Effector memory CD8-positive, alpha-beta T cell (primary cell): ENCODE measurements at places on chromosomes 5 and 9.

DNA sequence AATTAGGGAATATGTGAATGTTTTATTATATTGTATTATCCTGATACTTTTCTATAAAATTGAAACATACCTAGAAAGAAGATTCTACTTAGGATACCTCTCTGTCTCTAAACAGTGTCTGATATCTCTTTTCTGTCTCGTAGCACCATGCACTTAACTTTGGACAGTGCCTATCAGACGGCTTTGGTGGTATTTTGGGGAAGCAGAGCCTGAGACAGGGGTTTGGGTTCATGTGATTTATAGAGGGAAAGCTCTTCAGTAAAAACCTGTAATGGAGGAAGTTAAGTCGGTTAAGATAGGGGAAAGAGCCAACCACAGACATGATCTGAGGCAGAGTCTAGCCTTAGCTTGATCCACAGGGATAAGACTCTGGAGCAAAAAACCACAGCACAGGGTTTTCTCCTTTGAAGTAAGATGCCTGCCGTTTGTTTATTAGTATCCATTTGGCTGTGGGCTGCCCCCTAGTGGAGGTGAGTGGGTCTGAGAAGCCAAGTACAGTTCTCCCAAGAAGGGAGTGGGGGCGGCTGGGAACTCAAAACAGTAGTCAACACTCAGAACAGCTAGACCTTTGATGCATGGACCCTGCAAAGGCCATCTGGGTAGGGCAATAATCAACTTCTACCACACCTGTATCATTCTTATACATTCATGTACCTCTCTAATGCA lies 141.2 kb upstream of the ASTN2 start:
- H3K27me3 ChIP-seq = no peaks in the 10 kb centered on the region
- no peaks in the 10 kb centered on the region for H3K36me3 ChIP-seq
- H3K27ac ChIP-seq = no peak overlapping the region
- no peak for DNase-seq
- H3K4me1 ChIP-seq = no peaks in the 10 kb centered on the region

DNA sequence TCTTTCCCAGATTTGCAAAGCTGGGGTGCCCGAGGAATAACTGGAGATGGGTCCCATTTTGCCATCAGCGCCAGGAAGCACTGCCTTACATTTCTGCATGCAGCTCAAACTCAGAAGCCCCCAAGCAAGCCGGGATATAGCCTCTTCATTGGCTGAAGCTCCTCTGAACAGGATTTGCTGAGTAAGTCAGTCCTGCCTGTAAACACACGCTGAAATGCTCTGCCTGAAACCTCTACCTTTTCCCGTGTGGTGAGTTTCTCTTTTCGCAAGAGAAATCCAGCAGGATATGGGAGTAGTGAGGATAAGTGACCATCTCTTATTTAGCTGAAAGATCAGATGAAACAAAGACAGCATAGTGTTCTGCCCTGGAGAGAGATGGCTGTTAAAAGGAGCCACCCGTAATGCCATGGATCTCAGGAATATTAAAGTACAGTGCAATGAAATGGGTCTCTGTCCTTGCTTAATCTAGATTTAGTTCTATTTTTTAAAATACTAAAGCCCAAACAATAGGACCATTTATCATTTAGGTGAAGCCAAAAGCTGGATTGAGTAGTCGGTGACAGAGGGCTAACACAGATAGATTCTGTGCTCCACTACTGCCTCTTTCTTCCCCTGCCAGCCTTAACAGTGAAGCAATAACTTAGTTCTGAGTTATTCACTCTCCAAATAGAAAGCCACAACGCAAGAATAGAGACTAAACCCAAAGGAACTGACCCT lies 177.5 kb upstream of the PPP2R2B start:
- no peak for DNase-seq
- H3K27me3 ChIP-seq = peaks cover 27% of the 10 kb centered on the region
- H3K4me3 ChIP-seq = no peak overlapping the region
- H3K27ac ChIP-seq = no peak overlapping the region
- H3K4me1 ChIP-seq = no peaks in the 10 kb centered on the region
- no peaks in the 10 kb centered on the region for H3K36me3 ChIP-seq

DNA sequence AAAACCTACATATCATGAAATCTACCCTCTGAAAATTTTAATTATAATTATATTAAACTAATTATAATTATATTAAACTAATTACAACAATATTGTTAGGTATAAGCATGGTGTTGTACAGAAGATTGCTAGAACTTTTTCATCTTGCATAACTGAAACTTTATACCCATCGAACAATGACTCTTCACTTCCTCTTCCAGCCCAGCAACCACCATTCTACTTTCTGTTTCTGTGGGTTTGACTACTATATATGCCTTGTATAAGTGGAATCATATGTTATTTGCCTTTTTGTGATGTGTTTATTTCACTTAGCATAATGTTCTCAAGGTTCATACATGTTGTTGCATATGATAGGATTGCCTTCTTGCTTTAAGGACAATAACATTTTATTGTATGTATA lies 274.2 kb upstream of the CCNH start:
- H3K4me3 ChIP-seq = no peak overlapping the region
- DNase-seq = no peak
- H3K27me3 ChIP-seq = no peaks in the 10 kb centered on the region
- no peaks in the 10 kb centered on the region for H3K4me1 ChIP-seq
- H3K36me3 ChIP-seq = no peaks in the 10 kb centered on the region
- no peak overlapping the region for H3K27ac ChIP-seq

DNA sequence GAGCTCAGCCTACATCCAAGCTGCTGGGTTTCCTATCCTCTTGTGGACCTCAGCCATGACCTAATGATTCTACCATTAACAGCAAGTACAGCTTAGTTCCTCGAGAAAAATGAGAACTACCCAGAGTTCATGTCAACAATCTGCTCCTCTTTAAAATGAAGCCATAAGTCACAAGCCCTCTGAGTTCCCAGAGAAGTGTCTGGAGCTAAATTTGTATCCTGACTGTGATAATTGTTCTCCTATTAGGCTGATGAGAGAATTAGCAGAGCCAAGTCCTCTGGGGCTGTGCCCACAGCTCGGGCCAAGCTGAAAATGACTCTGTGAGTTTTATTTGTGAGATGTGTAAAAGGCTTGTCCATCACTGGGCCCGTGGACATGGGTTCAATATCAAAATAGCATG lies 145.1 kb upstream of the SMIM23 start:
- no peak overlapping the region for H3K4me3 ChIP-seq
- peaks cover 47% of the 10 kb centered on the region for H3K27me3 ChIP-seq
- no peaks in the 10 kb centered on the region for H3K4me1 ChIP-seq
- H3K27ac ChIP-seq = no peak overlapping the region
- no peak for DNase-seq

DNA sequence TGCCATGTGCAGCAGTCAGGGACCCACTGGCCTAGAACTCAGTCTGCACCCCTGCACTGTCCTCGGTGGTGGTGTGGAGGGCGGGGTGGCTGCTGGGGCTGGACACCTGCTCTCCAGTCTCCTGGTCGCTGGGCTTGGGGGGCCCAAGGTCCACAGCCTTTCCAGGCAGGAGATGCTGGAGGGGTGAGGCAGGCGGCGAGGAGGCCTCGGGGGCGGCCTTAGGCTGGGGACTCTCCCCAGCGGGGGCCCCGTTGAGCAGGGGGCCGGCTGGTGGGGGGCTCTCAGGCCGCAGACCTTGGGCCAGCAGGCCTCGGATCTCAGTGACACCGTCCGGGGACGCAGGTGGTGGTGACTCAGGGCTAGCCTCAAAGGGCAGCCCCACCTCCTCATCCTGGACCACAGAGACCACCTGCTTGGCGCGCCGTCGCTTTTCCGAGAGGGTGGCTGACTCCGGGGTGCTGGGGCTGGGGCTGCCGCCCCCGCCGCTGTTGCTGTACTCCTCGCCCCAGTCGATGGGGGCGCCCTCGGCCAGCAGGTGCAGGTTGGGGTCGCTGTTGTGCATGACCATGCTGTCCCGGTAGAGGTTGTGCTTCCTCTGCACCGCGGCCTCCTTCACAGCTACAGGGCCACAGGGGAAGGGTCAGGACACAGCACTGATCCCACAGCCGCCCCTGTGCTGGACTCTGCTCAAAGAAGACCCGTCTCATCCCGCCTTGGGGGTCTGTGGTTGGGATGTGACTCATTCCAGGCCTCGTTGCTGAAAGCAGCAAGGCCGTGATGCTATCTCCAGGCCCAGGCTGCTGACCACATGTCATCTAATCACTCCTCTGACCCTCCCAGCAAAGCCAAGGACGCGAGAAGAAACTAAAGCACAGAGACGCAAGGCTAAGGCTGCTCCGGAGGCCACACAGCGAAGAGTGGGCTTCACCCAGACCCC lies 55.8 kb downstream of the LRSAM1 start:
- no peak for DNase-seq
- H3K27ac ChIP-seq = no peak overlapping the region
- H3K4me3 ChIP-seq = no peak overlapping the region
- no peaks in the 10 kb centered on the region for H3K4me1 ChIP-seq
- H3K27me3 ChIP-seq = no peaks in the 10 kb centered on the region
- peaks cover 5% of the 10 kb centered on the region for H3K36me3 ChIP-seq

DNA sequence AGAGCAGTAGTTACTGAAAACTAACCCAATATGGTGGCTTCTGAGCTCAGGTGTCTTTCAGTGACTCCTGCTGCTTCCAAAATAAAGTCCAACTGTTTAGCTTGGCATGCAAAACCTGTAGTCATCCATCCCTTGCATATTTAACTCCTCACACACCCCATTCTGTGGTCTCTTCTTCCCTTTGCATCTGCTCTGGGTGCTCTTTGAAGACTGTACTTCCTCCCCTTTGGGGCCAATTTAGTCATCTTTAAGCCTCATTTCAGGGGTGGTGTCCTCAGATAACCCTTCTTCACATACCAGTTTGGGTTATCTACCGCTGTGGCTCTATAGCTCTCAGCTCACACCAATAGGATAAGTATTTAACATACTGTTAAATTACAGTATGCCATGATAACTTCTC lies 209.9 kb upstream of the DMRT1 start:
- no peak for DNase-seq
- H3K36me3 ChIP-seq = no peaks in the 10 kb centered on the region

- H3K4me3 ChIP-seq = no peak overlapping the region
- H3K27ac ChIP-seq = no peak overlapping the region
- no peaks in the 10 kb centered on the region for H3K36me3 ChIP-seq
- H3K27me3 ChIP-seq = no peaks in the 10 kb centered on the region
- H3K4me1 ChIP-seq = no peaks in the 10 kb centered on the region
- no peak for DNase-seq
Observed at GRCh38 chr5:53984971-53985370, 325.4 kb downstream of the ARL15 start.

DNA sequence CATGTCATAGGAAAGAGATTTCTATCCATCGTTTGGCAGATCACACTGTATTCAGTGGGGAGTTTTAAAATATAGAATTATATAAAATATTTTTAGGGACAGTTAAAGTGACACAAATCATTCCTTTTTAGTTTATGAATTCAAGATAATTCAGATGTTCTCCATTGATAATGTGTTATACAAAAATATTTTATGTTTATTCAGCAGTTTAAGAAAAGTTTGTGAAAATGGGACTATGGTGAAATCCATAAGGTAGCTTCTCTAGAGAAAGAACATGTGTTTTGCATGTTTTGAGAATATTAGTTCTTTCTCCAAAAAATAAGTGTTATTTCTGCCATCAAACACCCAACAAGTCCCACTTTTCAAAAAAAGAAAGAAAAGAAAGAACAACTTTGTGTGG lies 122.9 kb downstream of the EMB start:
- H3K4me1 ChIP-seq = no peaks in the 10 kb centered on the region
- H3K36me3 ChIP-seq = no peaks in the 10 kb centered on the region
- no peak for DNase-seq
- no peak overlapping the region for H3K4me3 ChIP-seq

DNA sequence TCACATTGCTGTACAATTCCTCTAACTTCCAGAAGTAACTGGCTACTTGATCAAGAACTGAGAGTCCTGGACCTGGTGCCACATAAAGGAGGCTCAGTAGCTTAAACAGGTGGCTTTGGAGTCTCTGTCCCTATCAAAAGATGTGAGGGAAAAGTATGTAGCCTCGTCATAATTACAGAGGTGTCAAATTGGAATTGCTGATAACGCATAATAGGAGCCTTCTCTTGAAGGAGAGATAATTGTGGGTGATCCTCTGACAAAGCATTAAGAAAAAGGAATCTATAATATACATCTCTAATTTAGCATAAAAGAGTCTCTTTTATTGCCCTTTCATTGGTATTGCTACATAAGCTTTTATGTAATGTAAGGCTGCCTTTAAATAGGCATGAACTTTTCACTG lies 1246.4 kb upstream of the CDH9 start:
- no peaks in the 10 kb centered on the region for H3K36me3 ChIP-seq
- H3K4me3 ChIP-seq = no peak overlapping the region
- H3K27me3 ChIP-seq = no peaks in the 10 kb centered on the region
- no peaks in the 10 kb centered on the region for H3K4me1 ChIP-seq

DNA sequence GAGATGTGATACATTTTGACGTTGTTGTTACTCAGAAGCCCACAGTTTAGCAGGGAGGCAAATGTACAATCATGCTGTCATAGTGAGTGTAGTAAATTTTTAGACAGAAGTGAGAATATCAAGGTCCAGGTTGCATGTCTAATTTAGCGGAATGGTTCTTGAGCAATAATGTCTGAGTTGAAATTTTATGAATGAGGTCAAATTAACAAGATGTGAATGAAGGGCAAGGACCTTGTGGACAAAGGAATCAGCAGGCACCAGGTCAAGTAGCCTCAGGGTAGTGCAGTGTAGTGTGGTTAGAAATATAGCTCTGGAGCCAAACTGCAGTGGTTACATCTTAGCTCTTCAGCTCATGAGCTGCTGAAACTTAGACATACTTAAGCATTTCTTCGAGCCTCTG lies 36.2 kb downstream of the TNFSF8 start:
- H3K4me3 ChIP-seq = peak overlapping the region; percentile 30
- no peaks in the 10 kb centered on the region for H3K27me3 ChIP-seq
- peaks cover 52% of the 10 kb centered on the region for H3K4me1 ChIP-seq
- no peak for DNase-seq
- peaks cover 3% of the 10 kb centered on the region for H3K36me3 ChIP-seq

DNA sequence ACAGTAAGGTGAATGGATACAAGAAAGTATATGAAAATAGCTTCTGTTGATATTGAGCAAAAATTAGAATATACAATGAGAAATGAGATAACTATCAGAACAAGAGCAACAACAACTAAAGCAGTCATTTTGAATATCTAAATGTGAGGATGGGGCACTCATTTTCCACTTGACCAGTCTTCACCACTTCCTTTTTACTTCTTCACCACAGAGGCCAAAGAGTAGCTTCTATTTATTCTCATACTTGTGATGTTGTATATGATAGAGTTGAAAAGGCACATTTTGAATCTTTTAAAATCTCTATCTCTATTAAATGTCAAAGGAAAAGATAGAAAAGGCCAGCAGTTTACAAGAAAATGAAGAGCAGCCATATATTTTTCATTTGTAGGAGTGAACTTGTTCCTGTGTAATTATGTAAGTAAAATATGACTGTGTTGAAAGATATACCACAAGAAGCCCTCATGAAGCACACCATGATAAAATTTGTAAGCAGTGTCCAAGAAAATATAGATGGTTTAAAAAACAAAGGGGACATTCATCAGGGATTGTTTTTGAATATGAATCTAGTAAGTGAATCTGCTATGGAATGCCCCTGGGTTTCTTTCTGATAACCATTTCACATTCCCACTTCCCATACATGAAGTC lies 39.2 kb downstream of the ADAMTS19 start:
- H3K4me1 ChIP-seq = no peaks in the 10 kb centered on the region
- H3K4me3 ChIP-seq = no peak overlapping the region
- H3K27me3 ChIP-seq = no peaks in the 10 kb centered on the region
- no peak for DNase-seq
